ENCODE measurements at places on chromosomes 5 and 9.

DNA sequence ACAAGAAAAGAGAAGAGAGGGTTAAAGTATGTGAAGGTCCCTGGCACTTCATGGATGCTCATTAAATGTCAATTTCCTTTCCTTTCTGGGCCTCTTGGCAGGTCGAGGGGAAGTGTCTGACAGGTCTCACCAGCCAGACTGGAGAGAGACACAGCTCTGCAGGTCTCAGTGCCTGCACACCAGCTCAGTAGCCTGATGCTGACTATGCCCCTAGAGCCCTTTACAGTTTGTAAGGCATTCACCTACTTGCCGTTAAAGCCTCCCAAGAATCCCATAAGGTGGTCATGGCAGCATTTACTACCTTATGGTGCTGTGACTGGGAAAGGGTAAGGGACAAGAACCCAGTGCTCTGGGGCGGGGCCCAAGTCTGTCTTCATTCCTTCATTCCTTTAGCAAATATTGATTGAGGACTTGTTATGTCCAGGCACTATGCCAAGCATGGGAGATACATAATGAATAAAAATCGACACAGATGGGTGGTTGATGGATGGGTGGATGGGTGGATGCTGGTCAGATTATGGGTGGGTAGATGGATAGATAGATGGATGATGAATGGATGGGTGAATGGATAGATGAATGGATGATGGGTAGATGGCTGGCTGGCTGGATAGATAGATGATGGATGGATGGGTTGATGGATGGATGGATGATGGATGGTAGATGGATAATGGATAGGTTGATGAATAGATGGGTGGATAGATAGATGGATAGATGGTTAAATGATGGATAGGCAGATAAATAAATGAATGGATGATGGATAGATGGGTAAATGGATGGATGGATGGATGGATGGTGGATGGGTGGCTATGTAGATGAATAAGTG is 21.3 kb upstream of the KIF12 start:
- DNase-seq, result no peak

DNA sequence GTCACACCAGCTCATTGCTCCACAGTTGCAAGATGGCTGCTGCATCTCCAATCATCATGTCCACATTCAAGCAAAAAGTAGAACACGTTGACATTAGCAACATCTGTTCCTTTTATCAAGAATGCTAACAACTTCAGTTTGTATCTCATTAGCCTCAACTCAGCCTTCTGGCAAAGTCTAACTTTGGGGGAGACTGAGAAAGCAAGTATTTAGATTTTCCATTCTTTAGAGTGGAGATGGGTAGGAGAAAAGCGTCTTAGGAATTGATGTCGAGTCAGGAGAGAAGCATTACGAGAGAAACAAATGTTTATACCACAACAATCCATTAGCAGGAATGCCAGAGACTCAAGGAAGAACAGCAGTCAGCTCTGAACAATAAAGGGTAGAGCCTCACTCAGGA is 446.3 kb downstream of the ENC1 start:
- no peak for DNase-seq

DNA sequence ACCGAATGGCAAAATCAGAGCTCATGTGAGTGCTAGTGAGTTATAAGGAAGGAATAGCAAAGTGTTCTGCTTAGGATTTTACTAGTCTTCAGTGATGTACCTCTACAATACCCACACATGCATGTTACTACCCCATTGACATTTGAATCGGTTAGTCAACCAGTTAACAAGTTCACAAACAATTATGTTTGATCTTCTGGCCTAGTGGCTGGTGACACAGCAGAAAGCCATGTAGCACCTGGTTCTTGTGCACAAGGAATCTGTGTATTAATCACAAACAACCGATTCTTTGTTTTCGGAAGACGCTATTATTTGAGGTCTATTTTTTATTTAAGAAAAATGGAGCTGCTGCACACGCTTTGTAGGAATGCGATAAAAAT is 41.9 kb downstream of the NTRK2 start:
- DNase-seq, result peak; percentile 17

GRCh38 chr5:132751444-132751843 is 4.2 kb downstream of the CCNI2 start:
- no peak for DNase-seq

DNA sequence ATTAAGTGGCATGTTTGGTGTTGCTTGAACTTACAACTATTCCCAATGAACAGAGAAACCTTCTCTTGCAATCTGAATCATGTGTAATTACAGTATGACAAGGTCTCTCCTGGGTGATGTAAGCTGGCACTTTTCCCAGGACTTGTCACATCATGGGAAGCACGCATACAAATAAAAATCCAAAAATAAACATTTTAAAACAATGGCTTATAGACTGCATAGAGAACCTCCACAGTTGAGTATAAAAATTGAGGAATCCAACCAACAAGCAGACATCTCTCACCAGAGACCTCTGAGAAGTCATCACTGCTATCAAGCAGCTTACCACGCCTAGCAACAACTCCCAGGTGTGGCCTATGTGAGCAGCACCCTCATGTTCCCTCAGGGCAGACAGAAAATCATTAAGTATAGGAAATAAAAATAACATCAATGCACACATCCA is 3.9 kb downstream of the MLLT3 start:
- DNase-seq, result peak; percentile 60

DNA sequence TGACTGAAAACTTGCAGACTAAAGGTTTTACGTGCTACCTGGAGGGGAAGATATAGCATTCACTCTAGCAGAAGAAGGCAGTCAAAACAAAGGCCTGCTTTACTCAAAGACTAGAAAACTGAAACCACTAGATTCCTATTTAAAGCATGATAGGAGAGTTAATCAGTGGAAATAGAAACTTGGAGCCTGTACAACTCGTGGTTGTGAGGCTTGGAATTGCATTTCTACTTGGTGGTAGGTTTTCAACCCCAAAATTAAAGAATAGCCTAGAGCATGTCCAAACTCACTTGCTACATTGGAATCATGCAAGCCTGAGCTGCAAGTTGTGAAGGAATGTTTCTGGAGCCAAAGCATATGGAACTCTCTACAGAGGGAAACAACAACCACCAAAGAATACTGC is 1526.4 kb upstream of the NUDT12 start:
- peak; percentile 57 for DNase-seq

- DNase-seq, result no peak
Observed at GRCh38 chr5:170361616-170362015, 27.6 kb downstream of the KCNMB1 start.

DNA sequence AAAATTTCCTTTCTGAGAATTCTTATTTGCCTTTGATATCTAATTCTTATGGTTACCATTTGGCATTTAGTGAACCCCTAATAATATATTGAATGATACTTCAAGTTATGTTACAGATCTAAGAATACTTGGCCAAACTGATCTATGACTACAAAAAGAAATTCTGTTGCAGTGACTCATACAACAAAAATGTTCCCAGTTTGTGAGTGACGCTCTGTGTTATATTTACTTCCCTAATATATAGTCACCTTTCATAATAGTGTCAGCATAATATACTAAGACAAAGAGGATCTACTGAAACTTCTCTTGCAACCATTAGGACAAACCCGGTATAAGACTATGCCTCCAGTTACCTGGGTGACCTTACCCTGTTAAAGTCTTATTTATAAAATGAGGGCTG is 216.9 kb upstream of the TLX3 start:
- DNase-seq, result peak; percentile 58

DNA sequence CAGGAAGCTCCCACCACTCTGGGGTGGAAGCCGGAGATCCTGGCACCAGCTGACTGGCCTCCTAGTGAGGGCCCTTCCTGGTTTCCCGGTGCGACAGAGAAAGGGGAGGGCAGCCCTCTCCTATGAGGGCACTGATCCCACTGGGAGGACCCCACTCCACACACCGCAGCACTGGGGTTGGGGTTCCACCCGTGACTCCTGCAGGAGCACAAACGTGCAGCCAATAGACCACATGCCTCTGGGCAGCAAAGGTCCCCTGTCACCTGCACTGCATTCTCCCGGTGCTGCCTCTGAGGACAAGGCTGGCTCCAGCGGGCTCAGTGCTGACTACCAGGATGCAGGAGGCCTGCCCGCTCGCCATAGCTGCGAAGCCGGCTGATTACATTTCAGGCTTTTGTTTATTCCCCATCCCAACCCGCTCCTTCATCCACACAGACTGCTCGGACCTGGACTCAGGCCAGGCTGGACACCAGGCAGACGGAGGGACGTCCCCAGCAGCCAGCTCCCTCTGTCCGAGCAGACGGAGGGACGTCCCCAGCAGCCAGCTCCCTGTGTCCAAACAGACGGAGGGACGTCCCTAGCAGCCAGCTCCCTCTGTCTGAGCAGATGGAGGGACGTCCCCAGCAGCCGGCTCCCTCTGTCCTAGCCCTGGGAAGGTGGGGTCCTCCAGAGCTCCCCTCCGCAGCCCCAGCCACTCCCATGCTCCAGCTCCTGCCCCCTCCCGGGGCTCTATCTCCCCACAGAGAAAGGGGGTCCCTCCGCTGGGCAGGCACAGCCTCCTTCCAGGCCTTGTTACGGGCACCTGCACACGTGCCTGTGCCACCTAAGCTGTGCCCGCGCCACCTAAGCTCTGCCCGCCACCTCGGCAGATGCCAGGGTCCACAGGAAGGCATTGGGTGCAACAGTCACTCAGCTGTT is 8.8 kb upstream of the CEP72 start:
- no peak for DNase-seq

GRCh38 chr9:11141357-11141756 is 528.6 kb upstream of the PTPRD start:
- no peak for DNase-seq

DNA sequence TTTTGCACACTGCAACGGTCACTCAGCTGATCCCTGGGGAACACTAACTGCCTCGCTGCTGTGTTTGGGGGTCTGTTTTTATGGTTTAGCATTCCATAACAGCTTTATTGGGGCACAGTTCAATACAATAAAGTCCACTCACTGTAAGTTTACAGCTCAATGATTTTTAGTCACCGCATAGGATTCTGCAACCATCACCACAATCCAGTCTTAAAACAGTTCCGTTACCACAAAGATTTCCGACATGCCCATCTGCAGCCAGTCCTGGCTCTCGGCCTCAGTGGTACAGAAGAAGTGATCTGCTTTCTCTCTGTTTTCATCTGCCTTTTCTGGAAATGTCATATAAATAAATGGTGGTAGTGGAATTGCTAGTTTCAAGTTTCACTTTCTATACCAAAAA is 23.6 kb downstream of the OR2V2 start:
- DNase-seq, result peak; percentile 63

- peak; percentile 74 for DNase-seq
Observed at GRCh38 chr5:72848474-72849428, 32.3 kb downstream of the TNPO1 start.

DNA sequence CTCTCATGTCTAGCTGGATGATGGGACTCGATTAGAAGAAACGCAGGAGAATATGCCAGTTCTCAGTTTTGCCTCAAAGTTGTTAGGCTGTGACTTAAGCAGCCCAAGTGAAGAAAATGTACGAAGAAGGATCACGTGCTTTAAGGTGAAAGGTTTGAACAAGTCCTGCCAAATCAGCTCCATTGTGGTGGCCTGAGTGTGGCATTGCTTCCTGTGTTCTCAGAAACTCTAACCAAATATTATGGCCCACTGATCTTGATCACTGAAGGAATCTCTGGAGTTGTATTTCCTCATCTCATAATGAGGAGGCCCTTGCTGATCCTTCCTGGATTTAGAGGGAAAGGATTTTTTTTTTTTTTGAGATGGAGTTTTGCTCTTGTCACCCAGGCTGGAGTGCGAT is 44.0 kb downstream of the OTULIN start:
- DNase-seq, result no peak

DNA sequence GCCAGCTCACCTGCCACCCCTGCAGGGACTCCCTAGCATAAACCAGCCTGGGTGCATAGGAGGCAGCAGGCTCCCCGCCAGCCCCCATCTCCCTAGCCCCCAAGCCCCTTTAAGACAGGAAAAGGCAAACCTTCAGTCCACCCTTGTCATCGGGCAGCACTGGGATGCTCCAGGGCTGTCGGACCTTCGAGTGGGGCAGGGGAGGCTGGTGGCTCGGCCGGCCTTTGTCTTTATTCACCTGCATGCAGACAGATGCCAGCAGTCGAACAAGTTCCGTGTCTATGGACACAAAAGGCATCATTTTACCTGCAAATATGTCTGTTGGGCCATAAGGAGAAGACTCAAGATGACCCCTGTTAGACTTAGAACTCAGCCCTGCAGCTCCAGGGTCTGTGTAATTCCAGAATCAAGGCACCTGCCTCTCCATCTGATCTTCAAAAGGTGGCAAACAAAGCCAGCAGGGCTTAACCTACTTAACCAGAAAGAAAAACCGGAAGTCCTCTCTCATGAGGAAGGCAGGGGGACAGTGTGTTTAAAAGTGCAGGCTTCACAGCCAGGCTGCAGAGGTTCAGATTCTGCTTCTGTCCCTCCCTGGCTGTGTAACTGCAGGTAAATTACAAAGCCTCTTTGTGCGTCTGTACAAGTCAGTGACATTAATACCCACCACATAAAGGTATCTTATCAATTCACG is 16.2 kb downstream of the ANKS6 start:
- no peak for DNase-seq

DNA sequence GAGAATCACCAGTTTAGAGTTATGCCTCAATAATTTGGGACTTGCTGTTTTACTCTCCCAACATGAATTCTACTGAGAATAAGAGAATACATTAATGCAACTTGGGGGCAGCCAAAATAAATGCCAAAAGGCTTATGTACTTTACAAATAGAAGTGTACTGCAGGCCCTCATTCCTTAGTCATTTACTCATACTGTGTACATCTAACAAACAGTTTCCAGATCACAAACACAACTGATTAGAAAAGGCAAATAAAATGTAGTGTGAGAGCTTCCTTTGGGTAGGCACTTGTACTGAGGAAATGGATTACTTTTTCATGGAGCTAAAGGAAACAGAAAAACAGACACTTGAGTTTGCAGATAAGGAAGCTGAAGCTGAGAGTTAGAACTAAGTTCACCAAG is 12.6 kb downstream of the ANKDD1B start:
- peak; percentile 49 for DNase-seq

DNA sequence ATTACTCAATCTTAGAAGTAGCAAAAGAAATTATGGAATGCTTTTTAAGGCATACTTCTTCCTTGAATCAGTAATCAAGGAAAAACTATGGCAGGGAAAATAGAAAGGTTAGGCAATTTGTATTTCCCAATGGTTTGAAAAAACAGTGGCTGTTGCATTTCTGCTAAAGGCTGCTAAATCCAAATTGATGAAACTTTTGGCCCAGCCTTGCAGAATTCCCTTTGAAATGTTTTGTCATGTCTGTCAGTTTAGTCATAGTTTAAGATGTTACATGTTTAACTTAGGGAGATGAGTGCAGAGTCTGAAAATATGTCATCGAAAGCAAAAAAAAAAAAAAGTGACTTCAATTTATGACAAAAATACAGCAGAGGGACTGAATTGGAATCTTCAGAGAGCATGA is 878.9 kb upstream of the WWC1 start:
- no peak for DNase-seq

GRCh38 chr5:131640043-131640856 is 5.2 kb upstream of the RAPGEF6 start:
- DNase-seq, result no peak

DNA sequence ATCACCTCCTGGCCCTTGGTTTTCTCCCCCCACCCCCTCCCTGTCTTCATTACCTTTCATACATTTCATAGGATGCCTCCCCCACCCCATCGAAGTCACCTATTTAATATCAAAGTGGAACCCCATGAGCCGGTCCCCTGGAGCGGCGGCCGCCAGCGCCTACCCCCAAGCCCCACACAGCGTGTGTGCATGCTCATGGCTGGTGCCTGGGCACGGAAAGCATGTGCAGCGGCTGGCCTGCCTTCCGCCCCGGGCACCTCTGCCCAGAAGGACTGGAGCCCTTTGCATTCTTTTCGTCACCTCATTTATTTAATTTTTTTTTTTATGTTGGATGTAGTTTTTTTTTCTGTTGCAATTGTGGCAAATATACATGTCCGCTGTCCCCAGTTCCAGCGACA is 116.2 kb downstream of the WNK2 start:
- no peak for DNase-seq
